Fibroblast of upper back skin (primary cell): ENCODE measurements at places on chromosomes 1 and 21.

GRCh38 chr1:54542962-54543539 lies 5.0 kb upstream of the ACOT11 start:
- DNase-seq, result peak; percentile 31

- DNase-seq, result no peak
These were observed 226.7 kb upstream of the POU3F1 start for GRCh38 chr1:38273196-38273804.

DNA sequence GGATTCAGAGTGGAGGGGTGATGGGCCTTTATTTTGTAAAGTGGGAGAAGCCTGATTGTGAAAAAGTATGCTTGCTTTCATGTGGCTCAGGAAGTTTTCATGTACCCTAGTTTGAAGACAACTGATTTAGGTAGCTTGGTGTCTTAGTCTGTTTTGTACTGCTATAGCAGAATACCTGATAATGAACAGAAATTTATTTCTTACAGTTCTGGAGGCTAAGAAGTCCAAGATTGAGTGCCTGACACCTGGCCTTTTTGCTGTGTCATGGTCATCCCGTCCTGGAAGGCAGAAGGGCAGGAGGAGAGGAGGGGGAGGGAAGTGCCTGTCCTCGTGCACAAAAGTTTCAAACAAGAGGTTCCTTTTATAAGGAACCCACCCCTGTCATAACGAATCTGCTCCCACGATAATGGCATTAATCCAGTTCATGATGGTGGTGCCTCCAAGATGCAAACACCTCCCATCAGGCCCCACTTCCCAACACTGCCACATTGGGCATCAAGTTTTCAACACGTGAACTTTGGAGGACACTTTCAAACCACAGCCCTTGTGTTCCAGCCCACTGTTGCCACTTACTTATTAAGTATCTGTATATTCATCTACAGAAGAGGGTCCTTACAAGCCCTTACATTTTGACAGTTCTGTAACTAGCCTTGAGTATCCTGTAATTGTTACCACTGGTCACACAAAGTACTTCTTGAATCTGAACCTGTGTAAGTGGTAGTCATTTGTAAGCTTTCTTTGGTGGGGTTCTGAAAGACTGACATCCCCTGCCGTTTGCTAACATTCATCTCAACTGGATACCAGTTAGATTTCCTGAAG lies 9.5 kb downstream of the UCK2 start:
- DNase-seq, result no peak

GRCh38 chr1:208731981-208732821 lies 488.0 kb upstream of the PLXNA2 start:
- no peak for DNase-seq

- no peak for DNase-seq
These were observed 24.2 kb downstream of the ARHGEF10L start for GRCh38 chr1:17563494-17564281.

DNA sequence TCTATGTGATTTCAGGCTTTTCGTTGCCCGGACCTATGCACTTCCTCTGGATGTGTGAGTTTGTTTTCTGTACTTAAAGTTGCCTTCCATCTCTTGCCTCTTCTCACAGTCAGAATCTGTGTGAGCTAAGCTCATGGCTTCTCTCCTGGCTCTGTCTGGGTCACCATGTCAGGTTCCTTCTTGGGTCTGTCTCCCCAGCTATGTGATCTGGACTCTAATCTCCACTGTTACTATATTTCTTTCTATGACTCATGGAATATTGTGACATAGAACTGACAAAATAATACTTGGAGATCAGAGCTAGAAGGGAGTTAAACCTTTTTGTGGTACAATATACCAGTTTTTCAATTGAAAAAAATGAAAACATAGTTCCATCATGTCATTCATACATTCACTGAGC lies 172.7 kb upstream of the FGGY start:
- DNase-seq, result no peak

- DNase-seq, result no peak
These were observed 40.0 kb upstream of the FAM163A start for GRCh38 chr1:179702946-179703539.

GRCh38 chr1:33335020-33335419 lies 14.1 kb upstream of the A3GALT2 start:
- DNase-seq, result no peak

DNA sequence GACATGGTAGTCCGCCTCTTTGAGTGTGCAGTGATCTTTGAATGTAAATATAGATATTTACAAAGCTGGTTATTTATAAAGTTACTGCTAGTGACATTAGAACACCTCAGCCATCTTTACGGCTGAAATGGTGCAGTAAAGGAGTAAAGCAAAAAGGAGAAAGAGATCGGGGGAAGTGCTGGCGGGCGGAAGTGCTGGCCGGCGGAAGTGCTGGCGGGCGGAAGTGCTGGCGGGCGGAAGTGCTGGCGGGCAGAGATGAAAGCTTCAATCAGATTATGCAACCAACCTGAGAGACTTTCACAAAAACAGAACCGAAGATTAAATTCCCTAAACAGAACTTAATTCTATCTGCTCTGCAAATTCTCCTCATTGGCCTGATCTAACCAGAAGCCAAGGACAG lies 1.4 kb upstream of the OR14A16 start:
- no peak for DNase-seq

- DNase-seq, result no peak
These were observed 285.1 kb downstream of the TPR start for GRCh38 chr1:186089940-186090339.

GRCh38 chr1:109894823-109895719 lies 15.6 kb upstream of the CSF1 start:
- DNase-seq, result no peak

DNA sequence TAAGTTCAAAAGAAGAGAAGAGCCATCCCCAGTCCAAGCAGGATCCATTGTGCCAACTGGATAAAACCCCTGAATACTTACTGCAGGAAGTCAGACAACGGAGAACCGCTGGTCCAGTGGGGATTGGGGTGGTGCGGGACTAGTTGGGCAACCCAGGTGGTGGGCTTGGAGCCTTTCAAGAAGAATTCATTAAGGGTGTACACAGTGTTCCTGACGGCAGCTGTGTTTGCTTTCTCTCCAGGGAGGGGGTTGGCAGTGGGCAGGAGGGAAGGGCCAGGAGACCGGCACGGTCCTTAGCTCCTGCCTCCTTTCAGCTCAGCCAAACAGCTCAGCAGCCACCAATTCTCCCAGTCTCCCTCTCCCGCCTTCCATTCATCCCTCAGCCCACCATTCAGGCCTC lies 7.1 kb upstream of the CDK18 start:
- no peak for DNase-seq

GRCh38 chr1:208008534-208008933 lies 97.6 kb upstream of the CD34 start:
- DNase-seq, result no peak

DNA sequence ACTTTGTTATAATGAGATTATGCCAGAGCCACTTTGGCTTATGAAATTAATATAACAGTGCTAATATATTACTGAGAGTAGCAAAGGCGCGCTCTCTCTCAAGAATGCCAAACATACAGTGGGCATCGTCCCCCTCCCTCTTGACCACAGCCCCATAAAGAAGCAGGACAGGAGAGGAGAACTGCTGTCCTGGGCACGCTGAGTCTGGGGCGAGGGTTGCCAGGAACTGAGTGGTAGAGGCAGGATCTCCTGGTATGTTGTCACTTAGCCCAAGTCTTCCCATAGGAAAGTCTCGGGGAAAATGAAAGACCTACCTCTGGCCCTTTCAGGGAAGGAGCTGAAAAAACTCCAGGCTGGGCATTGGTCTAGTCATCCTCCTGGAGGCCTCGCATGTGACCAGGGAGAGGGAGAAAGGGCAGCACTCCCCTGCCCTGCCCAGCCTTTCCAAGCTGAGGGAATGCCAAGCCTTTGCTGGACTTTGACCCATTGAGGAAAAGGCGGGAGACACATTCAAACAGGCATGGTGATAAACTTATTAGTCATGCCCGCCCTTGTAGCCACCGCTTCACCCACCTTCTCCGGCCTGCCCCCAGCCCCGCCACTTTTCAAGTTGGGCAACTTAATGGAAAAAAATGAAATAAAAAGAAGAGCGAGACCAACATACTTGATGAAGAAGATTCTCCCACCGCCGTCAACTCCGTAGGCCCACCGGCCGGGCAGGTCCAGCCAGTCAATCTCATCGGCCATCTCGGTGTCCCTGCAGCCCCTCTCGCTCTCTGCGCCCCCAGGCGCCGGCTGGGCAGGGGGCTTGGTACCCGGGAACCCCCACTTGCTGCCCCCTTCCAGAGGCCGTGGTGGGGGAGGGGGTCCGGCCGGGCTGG lies 17.4 kb upstream of the PLEKHA6 start:
- no peak for DNase-seq

DNA sequence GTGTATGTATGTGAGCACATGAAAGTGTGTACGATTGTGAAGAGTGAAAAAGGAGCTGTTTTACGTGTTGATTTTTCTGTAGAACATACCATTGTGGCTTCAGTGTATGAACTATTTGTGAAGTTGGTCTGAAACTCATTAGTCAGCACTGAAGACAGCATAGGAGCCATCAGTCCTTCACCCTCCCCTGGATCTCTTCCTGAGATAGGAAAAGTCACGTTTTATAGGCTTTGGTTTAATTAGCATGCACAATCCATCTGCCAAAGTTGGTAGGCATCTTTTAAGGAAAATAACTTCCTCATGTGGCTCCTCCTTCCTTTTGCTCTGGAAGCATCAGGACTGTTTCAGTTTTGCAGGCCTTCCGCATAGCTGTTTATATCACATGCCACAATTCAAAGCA lies 1.4 kb upstream of the RABIF start:
- DNase-seq, result no peak

DNA sequence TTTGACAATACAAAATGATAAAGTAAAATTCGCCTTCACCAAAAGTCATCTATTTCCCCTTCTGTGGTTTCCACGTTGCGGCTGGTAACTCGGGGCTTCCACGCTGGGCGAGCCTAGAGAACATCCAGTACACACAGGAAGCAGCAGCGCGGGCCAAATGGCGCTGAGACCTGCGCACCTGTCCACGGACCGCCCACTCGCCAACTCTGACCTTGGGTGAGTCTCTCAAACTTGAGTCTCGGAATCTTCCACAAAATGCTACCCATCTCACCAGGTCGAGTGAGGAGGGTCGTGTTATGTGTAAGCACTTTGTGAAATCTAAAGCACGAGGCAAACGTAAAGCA lies 820 bp upstream of the TTF2 start:
- no peak for DNase-seq

GRCh38 chr1:22228505-22228911 lies 85.6 kb upstream of the WNT4 start:
- no peak for DNase-seq

GRCh38 chr1:44422161-44422560 lies 17.1 kb downstream of the RNF220 start:
- DNase-seq, result no peak

GRCh38 chr21:29245104-29245643 lies 53.5 kb upstream of the BACH1 start:
- no peak for DNase-seq

- DNase-seq, result peak; percentile 98
These were observed 46.9 kb upstream of the PRRC2C start for GRCh38 chr1:171438441-171438840.

DNA sequence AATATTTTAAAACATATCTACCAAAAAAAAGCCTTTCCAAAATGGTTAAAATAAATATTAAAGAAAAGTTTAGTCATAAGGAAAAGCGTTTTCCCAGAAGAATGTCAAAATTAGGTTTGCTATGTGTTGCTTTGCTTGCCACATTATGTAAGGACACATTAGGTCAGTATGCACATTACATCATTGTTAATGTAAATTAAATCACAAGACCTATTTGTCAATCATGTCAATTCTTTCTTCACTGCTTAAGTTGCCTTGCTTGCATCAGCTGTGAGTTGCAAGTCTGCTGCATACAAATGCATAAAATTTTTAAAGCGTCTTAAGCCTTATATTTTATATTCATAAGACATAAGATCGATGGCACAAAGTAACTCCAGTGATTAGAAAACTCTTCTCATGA lies 448.9 kb downstream of the PCP4 start:
- DNase-seq, result no peak

DNA sequence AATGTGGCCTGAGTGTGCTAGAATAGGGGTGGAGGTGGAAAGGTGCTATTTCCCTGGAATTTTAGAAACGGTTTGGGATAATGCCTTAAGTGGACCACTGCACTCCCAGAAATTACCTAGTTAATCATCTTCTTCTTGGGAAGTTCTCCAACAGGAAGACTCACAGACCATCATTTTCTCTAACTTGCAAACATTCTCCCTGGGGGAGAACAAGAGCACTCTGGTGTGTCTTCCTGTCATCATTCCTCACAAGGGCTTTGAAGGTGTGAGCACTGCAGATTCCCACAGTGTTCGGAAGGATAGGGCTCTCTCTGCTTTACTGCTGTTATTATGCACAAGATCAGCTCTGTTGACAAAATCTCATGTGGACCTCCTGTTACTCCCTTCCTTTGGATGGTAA lies 54.9 kb upstream of the TSPAN2 start:
- DNase-seq, result peak; percentile 23

- no peak for DNase-seq
These were observed 85.8 kb upstream of the TMPRSS2 start for GRCh38 chr21:41593760-41594138.

DNA sequence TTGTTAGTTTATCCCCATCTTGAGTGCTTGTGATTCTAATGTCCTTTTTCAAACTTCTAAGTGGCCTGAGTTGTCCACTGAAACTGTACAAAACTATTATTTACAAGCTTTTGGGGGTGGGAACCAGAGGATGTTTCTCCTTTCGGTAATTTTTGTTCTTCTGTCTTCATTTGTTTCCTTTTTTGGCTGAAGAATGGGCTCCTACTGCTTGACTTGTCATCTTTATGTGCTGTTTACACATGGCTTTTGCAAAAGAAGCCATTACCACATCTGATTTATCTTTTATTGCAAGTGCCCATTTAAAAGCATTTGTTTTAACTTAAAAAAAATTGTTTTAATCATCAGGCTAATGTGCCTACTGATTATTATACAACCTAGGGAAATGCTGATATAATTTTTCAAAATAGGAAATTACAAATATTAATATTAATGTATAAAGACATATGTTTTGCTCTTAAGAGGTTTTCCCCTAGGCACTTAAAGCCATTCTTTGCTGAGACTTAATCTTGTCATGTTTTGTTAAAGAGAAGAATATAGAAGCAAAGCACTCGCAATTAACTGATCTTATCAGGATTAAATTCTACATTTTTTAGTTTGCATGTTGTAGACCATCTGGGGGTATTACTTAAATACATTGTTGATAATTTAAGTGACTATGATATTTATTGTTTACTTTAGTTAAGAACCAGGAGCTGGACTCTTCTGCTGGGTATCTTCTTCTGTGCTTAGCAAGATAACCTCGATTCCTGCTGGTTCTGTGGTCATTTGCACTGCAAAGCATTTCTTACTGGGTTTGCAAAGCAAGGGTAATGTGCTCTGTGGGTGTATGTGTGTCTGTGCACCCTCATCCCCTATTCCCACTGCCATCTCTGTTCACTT lies 40.1 kb downstream of the TMEM200B start:
- DNase-seq, result no peak

- DNase-seq, result no peak
These were observed 3.9 kb upstream of the FNDC10 start for GRCh38 chr1:1603671-1604373.

GRCh38 chr1:217141711-217142110 lies 418.5 kb upstream of the ESRRG start:
- DNase-seq, result no peak

DNA sequence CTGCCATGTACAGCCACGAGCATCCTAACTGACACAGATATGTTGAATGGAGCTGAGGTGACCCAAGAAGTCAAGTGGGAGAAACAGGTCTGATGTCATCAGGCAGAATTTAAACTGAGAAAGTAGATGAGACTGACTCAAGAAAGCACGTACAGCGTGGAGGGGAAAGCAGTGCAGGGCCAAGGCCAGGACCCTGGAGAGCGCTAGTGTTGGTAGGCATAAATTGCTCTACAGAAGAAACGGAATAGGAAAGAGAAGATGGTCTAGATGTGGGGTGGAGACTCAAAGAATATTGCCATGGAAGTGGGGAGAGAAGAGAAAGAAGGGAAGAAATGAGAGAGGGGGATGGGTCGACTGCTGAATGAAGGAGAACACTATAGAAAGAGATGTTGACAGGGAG lies 45.3 kb upstream of the GJB5 start:
- no peak for DNase-seq
